ENCODE measurements at places on chromosomes 6 and 20.
A peak's percentile ranks its signal among the peaks of the same experiment; 100 is the strongest.

DNA sequence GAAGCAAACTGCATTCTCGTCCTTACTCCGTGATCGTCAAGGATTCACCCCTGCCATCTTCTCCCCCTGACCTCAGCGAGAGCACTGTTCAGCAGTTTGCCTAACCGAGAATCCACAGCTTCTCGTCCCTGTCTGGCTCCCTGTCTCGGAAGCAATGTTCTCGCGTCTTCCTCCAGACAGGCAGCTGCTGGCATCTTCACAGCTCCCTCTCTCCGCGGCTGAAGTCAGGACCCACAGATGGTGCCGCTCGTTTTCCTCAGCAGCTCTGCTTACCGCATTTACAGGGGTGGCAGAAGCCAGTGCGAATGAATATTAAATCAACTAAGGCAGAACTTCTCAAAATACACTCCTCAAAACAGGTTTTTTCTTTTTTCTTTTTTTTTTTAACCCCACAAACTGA, 18.9 kb upstream of the SLC22A2 start:
- DNase-seq: no peak

- DNase-seq: no peak
Observed at GRCh38 chr6:27143474-27144026, 104.0 kb upstream of the PRSS16 start.

GRCh38 chr20:3406481-3407039, 909 bp downstream of the DNAAF9 start:
- peak; percentile 2 for DNase-seq

GRCh38 chr6:10146715-10147451, 268.0 kb downstream of the TFAP2A start:
- no peak for DNase-seq

- DNase-seq: no peak
Observed at GRCh38 chr20:16062661-16063581, 510.3 kb downstream of the KIF16B start.

DNA sequence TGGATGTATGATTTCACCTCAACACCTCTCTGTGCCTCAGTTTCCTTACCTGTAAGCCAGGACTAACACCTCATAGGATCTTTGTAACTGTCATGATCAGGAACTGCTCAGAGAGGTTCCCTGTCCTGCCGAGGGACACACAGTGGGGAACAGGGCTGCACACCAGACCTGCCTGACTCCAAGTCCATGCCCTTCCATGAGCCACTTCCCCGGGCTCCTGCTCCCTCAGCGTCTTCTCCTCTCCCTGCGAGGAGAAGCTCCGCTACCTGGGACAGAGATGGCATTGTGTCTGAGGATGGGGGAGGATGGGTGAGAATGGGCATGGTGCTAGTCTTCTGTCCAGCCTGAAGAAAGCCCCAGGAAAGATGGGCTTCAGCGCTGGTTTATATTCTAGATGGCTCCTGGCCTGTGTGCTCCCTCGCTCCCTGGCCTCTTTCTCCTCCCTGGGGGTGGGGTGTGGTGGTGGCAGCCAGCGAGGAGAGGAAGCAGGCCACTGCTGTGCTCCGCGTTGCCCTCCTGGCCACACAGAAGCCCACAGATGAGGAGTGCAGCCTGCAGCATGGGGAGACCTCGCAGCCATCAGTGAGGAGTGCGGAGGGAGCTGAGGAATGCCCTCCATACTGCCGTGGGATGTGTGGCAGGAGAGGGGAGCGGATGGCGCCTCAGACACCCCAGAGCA, 67.1 kb downstream of the NOL4L start:
- DNase-seq: no peak

GRCh38 chr20:37734228-37734985, 40.6 kb downstream of the CTNNBL1 start:
- no peak for DNase-seq

DNA sequence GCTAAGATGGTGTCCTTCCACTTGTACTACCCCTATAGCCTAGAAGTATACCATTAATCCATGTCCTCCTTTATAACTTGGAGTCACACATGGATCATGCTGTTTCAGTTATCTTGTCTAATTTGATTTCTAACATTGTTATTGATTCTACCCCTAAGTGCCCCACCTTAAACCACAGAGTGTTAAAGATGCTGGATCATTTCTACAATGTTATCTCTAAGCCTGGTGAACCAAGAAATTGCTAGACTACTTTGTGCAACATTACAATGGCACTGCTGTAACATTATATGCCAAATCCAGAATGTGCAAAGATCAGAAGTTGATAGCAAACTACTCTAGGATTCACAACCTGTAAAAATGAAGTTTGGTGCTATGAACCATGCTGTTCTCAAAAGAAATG, 1.7 kb downstream of the CGA start:
- DNase-seq: no peak

- no peak for DNase-seq
Observed at GRCh38 chr6:116461331-116461931, at the start of gene CALHM6. Gene CALHM6 (plus strand): TSS chr6:116461375. CDS start chr6:116461930, 555 bp downstream.

DNA sequence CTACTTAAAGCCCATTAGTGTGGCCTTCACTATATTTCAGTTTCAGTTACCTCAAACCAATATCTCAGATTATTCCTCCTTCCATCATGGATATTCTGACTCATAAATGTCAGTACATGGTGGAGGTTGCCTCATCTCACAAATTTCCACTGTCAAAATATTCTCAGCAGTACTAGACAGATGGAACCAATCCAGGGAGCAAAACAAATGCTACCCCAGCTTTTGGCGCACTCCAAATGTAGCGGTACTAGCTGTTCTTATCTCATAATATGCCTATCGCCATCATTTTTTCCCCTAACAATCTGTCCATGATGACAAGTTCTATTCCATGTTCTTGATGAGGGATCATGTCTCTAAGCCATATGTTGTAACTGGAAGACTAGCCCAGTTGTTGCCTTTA, 1026.1 kb downstream of the KIF16B start:
- no peak for DNase-seq

GRCh38 chr6:33989016-33989854, 156.7 kb downstream of the GRM4 start:
- no peak for DNase-seq

- no peak for DNase-seq
Observed at GRCh38 chr6:35280903-35281302, 16.7 kb upstream of the DEF6 start.

DNA sequence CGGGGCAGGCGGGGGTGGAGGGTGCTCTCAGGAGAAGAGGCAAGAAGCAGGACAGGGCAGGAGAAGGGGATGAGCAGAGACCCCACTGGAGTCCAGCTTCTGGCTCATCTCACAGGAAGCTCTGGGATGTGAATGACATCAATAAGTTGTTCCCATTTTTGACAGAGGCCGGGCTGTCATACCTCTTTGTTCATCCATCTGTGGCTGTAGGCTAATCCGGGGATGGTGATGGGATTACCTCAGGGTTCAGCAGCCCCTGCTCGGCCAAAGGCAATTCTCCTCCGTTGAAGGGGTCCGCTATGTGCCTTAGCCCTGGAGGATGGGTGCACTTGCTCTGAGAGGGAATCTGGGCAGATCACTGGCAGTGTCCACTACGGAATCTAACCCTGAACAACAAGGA, 3.3 kb upstream of the TMC2 start:
- DNase-seq: no peak

DNA sequence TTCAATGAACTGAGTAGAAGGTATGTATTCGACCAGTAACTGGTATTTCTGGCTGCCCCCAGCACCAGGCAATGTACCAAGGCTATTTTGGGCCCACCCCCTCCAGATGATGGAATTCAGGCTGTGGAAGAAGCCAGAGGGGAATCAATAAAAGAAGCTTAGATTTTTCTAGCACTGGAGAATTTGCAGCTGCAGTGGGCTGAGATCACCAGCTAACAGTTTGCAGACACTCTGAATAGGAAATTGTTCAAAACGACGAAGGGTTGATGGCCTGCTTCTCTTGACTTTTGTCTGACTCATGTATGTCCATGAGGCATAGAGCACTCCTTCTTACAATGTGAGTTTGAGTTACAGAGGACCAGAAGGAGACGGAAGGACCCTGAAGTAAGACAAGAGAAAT, 32.4 kb upstream of the FBXO9 start:
- DNase-seq: no peak

GRCh38 chr6:159687341-159687740, 5.7 kb downstream of the SOD2 start:
- no peak for DNase-seq
